A673 (cell line): ENCODE measurements at places on chromosomes 5 and 9.

DNA sequence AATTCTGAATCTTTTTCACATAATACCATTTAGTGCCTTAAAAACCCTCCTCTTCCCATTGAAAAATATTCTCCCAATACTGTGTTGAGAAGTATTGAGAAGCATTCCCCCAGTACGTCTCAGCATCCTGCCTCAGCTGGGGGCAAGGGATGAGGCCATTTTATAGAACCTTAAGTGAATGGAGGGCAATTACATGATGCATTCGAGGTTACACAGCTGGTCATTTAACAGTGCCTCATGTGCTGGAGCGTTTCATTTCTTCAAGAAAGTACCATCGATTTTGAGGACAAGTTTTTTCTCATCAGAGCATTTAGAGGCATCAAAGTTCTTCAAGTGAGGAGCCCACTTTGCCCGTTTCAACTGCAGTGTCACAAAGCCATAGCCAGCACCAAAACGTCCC, 135.6 kb downstream of the DOCK2 start:
- no peak for DNase-seq

DNA sequence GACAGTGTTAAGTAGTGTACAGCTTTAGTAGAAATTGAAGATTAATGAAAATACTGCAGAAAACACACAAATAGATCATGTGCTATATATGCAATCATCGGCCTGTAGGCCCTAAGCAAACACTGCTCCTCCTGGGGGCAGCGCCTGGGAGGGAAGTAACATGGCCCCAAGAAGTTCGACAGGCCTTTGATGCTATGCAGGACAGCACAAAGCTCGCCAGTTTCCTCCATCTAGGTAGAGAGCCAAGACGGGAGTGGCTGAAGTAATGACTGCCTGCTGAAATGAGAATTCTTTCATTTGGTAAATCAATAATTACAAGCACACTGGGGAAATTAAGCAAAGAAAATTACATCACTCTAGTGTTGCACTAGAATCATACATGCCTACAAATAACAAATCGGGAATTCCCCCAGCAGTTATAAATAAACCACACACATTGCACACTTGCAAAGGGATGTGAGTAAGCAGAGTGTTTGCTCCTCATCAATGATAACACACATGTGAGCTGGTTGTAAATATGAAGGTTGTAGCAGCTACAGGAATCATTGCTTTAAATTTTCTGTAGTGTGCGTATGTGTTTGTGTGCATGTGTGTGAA, 219.9 kb upstream of the NFIL3 start:
- DNase-seq = no peak

- no peak for DNase-seq
These were observed 7.5 kb upstream of the AKNA start for GRCh38 chr9:114395334-114395617.

- no peak for DNase-seq
These were observed 707 bp upstream of the ZFYVE16 start for GRCh38 chr5:80406980-80407734.

DNA sequence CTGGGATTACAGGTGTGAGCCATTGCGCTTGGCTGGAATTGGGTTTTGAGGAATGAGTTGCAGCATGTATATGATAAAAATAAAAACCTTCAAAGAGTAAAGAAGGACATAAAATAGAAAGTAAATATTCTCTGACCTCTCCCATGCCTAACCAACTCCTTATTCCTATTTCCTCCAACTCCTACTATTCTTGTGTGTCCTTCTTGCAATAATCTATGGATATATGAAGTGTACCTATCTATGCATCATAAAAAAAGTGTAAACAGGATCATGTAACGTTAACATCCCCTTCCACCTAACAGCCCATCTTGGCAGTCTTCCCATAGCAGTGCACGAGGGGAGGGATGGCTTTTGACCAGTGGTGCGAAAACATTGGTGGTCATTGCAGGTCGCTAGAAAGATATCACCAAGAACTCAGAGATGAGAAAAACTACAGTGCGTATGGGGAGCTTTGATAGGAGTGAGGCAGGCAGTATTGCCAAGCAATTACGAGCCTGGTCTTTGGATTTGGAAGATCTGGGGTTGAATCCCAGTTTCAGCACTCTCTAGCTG, 69.9 kb downstream of the PPARGC1B start:
- DNase-seq = no peak
